ENCODE measurements at places on chromosomes 12 and 14.

GRCh38 chr14:67940486-67941455 is 121.2 kb downstream of the RAD51B start:
- DNase-seq, result no peak

DNA sequence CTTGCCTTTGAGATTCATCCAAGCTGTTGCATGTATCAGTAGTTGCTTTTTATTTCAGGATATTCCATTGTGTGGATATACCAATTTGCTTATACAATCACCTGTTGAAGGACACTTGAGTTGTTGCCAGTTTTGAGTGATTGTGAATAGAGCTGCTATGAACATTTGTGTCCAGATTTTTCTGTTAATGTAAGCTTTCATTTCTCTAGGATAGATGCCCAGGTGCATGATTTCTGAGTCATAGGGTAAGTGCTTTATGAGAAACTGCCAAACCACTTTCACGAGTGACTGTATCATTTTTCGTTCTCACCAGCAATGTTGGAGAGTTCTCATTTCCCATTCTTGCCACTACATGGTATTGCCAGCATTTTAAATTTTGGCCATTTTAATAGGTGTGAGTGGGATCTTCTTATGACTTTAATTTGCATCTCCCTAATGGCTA is 434.6 kb upstream of the RGS6 start:
- no peak for DNase-seq

GRCh38 chr14:68264260-68264569 is 444.6 kb downstream of the RAD51B start:
- no peak for DNase-seq

DNA sequence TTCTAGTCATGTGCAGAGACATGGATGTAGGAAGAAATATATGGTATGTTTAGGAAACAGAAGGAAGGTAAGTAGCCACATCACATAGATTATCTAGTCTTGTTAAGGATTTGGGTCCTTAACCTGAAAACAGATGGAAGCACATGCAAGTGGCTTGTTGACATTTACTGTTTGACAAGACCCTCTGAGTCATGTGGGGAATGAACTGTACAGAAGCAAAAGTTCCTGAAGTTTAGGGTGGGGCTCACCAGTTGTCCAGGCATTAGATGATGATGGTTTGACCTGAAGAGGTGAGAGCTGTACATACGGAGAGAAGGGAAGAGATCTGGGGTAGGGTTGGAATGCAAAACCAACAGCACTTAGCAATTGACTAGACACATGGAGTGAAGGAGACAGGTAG is 281.1 kb upstream of the GRIP1 start:
- no peak for DNase-seq

DNA sequence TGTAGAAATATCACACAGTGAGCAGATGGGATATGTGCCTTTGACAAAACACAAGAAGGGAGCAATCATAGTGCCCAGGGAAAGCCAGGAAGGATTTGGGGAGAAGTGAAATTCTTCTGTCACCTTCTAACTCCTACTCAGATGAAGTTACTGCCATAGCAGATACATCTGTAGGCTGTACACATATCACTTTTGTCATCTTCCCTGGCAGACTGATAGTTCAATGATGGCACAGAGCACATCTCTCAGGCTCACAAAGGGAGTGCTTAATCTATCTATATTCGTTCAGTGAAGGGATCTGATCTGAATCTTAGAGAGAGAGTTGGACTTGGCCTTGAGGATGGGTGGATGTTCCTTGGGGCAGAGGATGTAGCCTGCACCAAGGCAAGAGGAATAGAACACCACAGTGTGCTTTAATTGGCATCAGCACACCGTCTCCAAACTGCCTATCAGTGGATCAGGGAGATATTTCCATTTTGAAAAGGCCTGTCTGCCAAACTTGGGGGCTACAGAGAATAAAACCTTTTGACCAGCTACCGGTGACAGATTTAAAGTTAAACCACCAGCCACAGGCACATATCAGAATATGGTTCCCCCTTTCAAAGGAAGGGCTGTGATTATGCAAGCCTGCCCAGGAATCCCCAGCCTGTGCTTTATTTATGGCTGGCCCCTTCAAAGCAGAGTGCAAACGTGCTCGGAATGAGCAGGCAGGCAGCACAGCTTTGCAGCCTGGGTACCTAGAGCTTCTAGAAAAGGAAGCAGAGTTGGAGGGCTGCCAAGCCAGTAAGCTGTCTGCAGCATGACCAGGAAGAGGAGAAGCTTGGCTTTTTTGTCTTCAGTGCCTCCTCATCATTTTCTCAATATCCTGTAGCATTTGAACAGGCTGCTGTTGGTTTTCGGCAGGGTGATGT is 165.5 kb upstream of the DYRK2 start:
- DNase-seq, result peak; percentile 63

GRCh38 chr12:91328451-91328850 is 145.8 kb upstream of the DCN start:
- no peak for DNase-seq

DNA sequence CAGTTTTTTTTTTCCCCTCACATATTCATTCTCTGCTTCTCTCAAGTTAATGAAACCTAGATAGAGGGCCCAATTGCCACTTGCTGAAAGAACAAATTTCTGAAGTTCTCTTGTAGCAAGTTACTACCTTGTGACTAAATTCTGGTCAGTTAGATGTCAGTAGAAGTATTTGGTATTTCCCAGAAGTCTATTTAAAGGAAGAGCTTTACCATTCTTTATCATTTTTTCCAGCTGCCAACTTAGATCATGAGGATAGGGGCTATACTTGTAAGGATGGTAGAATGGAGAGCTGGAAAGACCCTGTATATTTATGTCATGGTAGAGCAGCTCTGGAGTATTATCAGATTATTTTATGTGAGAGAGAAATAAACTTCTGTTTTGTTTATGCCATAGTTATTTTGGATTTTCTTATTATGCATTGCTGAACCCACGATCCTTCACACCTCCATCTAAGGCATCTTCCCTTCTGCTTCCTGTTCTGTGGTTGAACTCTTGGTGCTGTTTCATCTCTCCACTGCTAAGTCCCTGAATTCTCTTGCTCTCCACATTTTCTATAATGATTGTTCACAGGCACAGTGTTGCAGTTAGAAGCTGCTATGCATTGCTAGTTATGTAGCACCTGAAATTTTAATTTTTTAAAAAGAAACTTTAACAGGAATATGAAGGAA is 25.9 kb downstream of the FUT8 start:
- no peak for DNase-seq

DNA sequence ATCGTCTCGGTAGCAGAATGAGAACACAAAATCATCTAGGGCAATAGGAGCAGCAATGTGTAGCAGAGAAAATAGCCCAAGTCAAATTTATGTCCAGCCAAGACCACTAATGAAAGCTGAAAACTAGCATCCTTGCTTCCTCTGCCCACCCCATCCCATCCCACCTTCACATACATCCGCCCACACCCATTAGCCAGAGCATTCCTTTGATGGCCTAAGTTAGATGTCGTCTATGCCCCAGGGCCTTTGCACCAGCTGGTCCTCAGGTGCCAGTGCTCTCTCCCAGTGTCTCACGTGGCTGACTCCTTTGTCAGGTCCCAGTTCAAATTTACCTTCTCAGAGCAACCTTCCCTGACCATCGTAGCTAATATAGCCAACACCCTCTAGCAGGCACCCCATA is 17.8 kb upstream of the PPP2R5C start:
- no peak for DNase-seq

GRCh38 chr12:56074396-56074795 is 5.6 kb upstream of the ERBB3 start:
- no peak for DNase-seq

DNA sequence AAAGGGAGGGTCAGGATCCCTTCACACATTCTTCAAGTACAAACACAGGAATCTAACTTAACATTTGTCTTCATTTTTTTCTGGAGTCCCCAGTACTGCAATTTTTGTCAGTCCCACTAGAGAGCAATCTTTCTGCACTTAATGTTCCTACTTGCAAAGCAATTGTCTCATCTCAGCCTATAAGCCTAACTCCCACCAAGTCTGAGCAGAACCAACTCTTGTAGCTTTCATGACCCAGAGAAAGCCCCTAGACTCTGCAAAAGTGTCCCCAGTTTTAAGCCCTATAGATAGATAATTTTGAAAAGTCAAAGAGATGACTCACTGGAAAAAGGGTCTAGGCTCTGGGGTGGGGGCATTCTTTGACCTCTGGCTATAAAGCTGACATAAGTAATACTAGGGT is 1.8 kb upstream of the ZBTB39 start:
- DNase-seq, result peak; percentile 32

DNA sequence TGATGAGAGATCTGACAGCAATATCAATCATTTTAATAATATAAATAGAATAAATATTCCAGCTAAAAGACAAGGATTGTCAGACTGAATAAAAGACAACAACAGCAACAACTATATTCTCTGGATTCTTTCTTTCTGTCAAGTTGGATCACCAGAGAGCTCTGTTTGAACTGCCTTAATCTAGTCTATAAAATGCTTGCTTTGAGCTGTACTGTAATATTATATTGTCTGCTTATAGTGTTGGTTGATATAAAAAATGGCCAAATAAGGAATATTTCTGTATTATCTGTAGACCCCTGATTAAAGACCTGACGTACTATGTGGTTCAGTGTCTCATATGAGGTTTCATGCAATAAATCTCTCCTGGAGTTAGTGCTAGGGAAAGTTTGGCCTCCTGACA is 46.3 kb upstream of the CSRP2 start:
- no peak for DNase-seq

DNA sequence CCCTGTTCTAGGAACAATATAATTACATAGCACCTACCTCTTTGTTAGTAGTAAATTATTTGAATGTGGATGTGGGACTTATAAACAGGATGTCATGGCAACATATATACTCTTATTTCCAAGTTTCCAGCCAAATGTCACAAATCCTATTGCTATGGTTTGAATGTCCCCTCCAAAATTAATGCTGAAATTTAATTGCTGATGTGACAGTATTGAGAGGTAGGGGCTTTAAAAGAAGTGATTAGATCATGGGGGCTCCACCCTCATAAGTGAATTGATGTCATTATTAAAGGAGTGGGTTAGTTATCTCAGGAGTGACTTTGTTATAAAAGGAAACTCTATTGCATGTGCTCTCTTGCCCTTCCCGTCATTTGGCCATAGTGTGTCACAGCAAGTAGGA is 164.2 kb upstream of the ATF7IP start:
- DNase-seq, result no peak

GRCh38 chr12:66900616-66901015 is 221.7 kb upstream of the GRIP1 start:
- DNase-seq, result no peak

DNA sequence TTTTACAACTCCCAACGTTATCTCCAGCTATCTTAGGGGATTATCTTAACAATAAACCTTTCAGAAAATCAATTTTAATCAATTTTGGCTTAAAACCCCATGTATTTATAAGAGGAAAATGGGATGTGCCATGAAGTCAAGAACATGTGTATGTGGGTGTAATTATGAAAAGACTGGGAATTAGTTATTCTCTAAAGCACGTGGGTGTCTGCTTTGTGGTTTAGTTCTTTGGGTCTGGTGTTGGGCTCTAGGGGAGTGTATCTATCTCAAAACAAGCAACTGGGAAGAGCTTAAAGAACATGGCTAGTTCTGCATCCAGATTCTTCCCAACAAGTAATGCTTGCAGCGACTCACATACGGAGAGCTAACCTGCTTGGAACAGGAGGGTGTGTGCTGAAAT is 40.1 kb upstream of the MAX start:
- no peak for DNase-seq

- DNase-seq, result no peak
Observed at GRCh38 chr12:98420461-98420860, 94.9 kb upstream of the TMPO start.

- no peak for DNase-seq
Observed at GRCh38 chr12:120581998-120582397, 796 bp upstream of the POP5 start.

DNA sequence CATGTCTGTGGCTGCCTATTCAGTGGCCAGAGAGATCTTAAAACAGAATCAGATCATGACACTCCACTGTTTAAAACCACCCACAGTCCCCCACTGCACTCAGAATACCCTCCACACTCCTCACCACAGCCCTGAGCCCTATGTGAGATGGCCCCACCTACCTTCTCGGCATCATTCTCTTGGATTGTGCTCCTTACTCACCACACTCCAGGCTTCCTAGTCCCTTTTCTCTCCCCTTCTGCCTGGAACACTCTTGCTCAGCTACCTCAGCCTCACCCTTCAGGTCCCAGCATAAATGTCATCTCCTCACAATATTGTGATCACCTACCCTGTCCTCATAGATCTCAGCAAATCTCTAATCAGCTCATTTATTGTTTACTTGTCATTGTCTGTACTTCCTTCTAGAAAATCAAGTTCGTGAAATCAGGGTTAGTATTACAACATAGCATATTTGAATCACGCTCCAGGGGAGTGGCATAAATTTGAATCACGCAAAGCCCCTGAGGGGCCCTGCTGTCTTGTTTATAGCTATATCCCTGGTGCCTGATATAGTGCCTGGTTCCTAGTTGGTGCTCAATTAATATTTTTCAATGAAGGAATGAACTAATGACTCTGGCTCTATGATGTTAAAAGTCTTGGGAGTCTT is 42.8 kb downstream of the SLC35F4 start:
- DNase-seq, result no peak

DNA sequence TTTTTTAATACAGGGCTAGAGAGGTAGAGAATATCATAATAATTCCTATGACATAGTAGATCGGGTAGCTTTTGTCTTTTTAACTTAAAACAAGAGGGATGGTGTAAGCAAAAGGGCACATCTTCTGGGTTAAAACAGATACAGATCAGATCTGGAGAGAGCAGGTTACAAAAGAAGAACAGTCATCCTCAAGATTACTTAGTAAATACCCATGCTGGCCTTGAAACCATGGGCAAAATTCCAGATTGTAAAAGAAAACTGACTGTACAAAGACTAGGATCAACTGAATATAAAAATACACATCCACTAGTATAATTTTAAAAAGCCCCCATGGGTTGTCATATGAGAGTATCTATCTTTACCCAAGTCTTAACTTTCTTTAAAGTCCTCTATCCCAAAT is 76.7 kb downstream of the MED13L start:
- DNase-seq, result no peak

- DNase-seq, result no peak
Observed at GRCh38 chr14:24157331-24157730, 3.7 kb upstream of the IRF9 start.

DNA sequence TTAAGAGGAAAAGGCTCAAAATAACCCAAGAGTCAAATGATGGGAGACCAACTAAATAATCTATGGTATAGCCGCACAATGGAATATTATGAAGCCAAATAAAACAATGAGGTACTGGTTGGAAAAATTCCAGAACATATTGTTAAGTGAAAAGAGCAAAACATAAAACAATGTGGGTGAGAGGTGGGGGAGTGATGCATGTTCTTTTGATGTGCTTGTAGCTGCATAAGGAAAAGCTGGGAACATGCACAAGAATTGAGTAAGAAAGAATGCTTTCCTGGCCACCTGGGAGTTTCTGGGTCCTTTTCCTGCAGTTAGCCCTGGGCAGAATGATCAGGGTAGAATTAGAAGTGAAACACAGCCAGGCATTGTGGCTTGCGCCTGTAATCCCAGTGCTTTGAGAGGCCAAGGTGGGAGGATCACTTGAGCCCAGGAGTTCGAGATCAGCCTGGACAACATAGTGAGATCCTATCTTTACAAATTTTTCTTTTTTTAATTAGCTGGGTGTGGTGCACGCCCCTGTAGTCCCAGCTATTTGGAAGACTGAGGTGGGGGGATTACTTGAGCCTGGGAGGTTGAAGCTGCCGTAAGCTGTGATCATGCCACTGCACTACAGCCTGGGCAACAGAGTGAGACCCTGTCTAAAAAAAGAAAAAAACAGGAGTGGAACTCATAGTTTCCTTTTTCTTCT is 7.9 kb downstream of the ABCB9 start:
- DNase-seq, result no peak
